Activated CD4-positive, alpha-beta T cell treated with anti-CD3 and anti-CD28 coated beads, Interleukin-2, amount 10 ng/mL, durations not matched to agents 24 days and 14 days (primary cell): ENCODE measurements at places on chromosomes 5 and 9. TPM values are rescaled to one million over a fixed set of nuclear protein-coding genes. Genes with fewer than 3 reads are reported as not detected.
A peak's percentile ranks its signal among the peaks of the same experiment; 100 is the strongest.

Gene HTR1A
- not detected in 2 replicates for total RNA-seq

Gene PTGES
- total RNA-seq, result 0.09 and 0.12 TPM in 2 replicates

DNA sequence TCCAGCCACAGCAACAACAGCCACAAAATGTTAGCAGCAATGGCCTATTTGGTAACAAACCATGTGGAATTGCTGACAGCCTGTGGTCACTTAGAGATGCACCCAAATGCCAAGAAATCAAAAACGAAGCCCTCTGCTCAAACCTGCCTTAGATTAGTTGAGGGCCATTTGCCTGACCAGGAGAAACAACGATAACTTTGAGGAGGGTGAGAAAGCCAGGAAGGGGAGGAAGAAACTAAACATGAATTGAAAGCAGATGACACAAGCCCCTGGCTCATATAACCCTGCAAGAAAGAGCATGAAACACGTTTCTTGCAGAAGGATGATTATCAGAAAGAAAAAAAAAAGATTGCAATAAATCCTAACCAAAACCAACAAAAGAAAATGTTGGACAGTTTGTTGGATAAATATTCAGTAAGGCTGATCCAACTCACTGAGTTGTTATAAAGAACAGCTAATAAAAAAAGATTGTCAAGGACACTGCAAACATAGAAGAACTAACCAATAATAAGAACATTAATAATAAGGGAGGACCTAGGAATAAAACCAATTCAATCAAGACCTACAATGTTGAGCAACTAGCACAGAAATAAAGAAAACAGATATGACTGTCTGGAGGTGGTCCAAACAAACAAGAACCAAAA lies 140.5 kb upstream of the SLC30A5 start:
- H3K36me3 ChIP-seq, result no peaks in the 10 kb centered on the region
- DNase-seq, result no peak
- H3K27ac ChIP-seq, result no peak overlapping the region
- no peak overlapping the region for H3K4me3 ChIP-seq
- no peaks in the 10 kb centered on the region for H3K27me3 ChIP-seq

DNA sequence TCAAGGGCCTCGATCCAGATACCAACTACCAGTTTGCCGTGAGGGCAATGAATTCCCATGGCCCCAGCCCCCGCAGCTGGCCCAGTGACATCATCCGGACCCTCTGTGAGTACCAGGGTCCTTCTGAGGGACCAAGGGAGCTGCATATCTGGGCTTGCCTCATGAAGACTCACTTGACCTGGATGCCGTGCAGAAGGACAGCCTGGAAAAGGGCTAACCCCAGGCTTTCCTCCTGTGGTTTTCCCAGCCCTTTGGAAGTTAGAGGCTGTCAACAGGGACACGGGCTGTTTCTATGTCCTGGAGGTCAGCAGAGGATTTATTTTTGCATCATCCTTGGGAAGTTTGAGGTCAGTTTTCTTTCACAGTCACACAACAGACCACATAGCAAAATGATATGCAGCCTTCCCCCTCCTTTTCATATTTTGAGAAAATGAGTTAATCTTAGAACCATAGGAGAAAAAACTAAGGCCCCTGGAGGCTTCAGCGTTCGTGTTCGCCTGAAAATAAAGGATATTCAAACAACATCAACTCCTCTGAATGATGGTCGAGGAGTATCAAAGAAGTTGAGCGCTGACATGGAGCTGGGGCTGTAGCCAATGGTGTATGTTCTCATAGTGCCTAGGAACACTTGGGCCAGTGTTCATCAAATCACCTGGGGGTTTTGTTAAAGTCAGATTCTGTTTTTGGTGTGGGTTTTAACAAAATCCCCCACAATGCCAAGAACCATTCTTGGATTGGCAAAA lies 112.2 kb downstream of the EGFLAM start:
- H3K27ac ChIP-seq, result no peak overlapping the region
- H3K4me1 ChIP-seq, result peaks cover 6% of the 10 kb centered on the region
- no peaks in the 10 kb centered on the region for H3K36me3 ChIP-seq
- peaks cover 4% of the 10 kb centered on the region for H3K27me3 ChIP-seq
- no peak for DNase-seq

GRCh38 chr9:131203431-131204218 lies 72.7 kb downstream of the FAM78A start:
- no peaks in the 10 kb centered on the region for H3K4me1 ChIP-seq
- no peak for DNase-seq
- H3K27me3 ChIP-seq, result no peaks in the 10 kb centered on the region
- peaks cover 55% of the 10 kb centered on the region for H3K36me3 ChIP-seq

GRCh38 chr5:127385936-127386335 lies 95.3 kb downstream of the MEGF10 start:
- no peak for DNase-seq
- no peak overlapping the region for H3K4me3 ChIP-seq

Gene ADAMTSL1
- not detected in 2 replicates for total RNA-seq

GRCh38 chr5:14438195-14438606 lies 143.4 kb upstream of the OTULINL start:
- peaks cover 4% of the 10 kb centered on the region for H3K27me3 ChIP-seq
- H3K4me3 ChIP-seq, result peak overlapping the region; percentile 18
- peak overlapping the region; percentile 70 for H3K27ac ChIP-seq
- H3K36me3 ChIP-seq, result peaks cover 2% of the 10 kb centered on the region
- DNase-seq, result no peak

GRCh38 chr5:132684922-132685720 lies 11.3 kb downstream of the IL4 start:
- H3K4me1 ChIP-seq, result peaks cover 26% of the 10 kb centered on the region
- no peak overlapping the region for H3K4me3 ChIP-seq
- H3K27ac ChIP-seq, result peak overlapping the region; percentile 63

Gene CAVIN4
- 0.19 and 0.21 TPM in 2 replicates for total RNA-seq

- no peak overlapping the region for H3K4me3 ChIP-seq
- peaks cover 8% of the 10 kb centered on the region for H3K4me1 ChIP-seq
- H3K36me3 ChIP-seq, result peaks cover 36% of the 10 kb centered on the region
- no peak for DNase-seq
These were observed 91.1 kb upstream of the CACNA1B start for GRCh38 chr9:137786511-137786920.

Gene SAXO1
- total RNA-seq, result not detected in 2 replicates

DNA sequence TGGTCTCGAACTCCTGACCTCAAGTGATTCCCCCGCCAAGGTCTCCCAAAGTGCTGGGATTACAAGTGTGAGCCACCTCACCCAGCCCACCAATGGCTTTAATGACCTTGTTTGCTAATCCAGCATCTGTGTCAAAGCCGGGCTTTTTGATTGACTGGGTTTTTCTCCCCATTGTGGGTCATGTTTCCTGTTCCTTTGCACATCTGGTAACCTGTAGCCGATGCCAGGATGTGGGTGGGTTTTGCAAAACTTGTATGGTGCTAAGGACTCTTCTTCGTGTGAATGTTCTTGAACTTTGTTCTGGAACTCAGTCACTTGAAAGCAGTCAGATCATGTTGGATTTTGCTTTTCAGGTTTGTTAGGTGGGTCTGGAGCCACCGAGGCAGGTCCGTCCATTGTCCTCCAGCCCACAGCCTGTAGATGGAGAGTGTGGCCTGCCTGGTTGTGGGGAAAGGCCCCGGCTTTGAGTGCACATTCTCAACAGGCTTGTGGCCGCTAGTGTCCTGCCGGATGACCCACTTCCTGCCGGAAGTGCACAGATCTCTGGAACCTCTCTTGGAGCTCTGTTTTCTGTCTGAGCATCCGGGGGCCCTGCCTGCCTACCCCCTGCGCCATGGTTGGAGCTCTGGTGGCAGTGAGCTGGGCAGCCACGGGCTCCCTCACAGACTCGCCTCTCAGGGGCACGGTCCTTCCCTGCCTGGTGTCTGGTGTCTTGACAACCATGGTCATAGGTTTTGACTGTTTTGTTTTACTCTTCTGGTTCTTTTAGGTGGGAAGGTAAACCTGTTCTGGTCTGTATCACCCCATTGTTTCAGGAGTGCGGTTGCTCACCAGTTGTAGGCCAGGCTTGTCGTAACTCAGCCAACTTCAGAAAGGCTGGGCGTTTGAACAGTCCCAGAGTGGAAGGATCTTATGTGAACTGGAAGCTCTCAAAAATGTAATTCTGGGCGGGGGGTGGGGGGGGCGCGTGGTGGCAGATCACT lies 69.6 kb upstream of the CACNA1B start:
- H3K27me3 ChIP-seq, result no peaks in the 10 kb centered on the region
- H3K4me1 ChIP-seq, result peaks cover 3% of the 10 kb centered on the region
- H3K27ac ChIP-seq, result no peak overlapping the region

Gene PTPRD
- not detected in 2 replicates for total RNA-seq

GRCh38 chr9:84002344-84002743 lies 21.7 kb downstream of the RMI1 start:
- H3K36me3 ChIP-seq, result peaks cover 31% of the 10 kb centered on the region
- DNase-seq, result no peak
- peak overlapping the region; percentile 51 for H3K4me3 ChIP-seq
- H3K27ac ChIP-seq, result no peak overlapping the region

GRCh38 chr9:118463419-118463818 lies 759.2 kb downstream of the TLR4 start:
- no peaks in the 10 kb centered on the region for H3K36me3 ChIP-seq
- no peak for DNase-seq
- no peak overlapping the region for H3K27ac ChIP-seq
- no peak overlapping the region for H3K4me3 ChIP-seq

DNA sequence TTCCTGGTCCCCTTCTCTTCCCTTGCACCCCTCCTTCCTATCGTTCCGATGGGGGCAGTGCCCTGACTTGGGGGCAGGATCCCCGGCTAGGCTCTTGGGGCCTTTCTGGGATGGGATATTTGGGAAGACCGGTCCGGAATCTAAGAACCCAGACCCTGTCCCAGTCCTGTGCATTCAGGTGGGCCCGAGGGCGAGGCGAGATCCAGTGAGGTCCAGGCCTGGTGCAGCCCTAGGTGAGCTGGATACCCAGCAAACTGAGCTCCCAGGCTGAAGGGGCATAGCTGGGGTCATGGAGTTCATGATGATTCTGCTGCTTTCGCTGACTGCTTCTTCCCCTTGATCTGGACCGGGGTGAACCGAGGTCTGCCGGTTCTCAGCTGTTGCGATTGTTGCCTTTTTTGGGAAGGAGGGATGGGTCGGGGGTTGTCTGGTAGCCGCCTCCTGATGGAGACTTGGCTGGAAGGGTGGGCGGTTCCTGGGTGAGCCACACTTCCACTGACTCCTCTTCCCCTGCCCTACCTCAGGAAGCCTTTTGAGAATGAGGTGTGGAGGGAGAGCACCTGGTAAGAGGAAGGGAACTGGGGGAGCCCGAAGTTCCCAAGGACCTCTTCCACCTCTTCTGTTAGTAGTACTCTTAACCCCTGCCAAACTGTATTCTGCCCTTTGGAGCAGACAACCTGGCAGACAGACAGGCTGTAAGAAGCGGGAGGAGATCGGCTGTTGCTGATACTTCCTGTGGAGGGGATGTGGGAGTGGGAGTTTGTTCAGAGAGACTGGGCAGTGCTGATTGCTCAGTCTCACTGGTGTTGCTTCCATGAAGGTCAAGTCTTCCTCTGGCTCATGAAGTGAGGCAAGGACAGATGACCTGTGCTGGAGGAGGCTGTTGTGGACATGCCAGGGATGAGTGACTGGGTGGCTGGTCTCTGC lies 1.0 kb downstream of the LRRC8A start:
- H3K27me3 ChIP-seq, result no peaks in the 10 kb centered on the region
- H3K27ac ChIP-seq, result peak overlapping the region; percentile 85
- peaks cover 47% of the 10 kb centered on the region for H3K4me1 ChIP-seq
- H3K4me3 ChIP-seq, result peak overlapping the region; percentile 97
- peak; percentile 72 for DNase-seq
